ENCODE measurements at places on chromosomes 5 and 9.

- peak; percentile 4 for DNase-seq
Observed at GRCh38 chr5:130198927-130199326, 294.7 kb downstream of the CHSY3 start.

- DNase-seq: no peak
Observed at GRCh38 chr5:132483661-132484390, 6.7 kb downstream of the IRF1 start.

DNA sequence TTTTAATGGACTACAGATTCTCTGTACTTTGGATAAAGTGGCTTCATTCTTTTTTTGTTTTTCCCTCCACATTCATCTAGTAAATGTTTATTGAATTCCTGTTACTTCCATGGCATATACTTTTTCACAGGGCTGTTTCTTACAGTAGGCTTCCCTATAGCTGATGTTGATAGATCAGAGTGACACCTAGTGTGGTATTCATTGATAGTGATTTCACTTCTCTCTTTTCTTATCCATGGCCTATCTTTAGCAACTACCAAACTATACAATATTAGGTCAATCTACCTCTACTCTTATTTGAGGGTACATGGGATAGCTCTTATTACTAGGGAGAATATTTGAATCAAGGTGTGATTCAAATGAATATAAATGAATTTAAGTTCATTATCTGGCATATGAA, 35.8 kb downstream of the FSD1L start:
- DNase-seq: peak; percentile 19

GRCh38 chr5:78779771-78780616, 131.4 kb upstream of the LHFPL2 start:
- no peak for DNase-seq

DNA sequence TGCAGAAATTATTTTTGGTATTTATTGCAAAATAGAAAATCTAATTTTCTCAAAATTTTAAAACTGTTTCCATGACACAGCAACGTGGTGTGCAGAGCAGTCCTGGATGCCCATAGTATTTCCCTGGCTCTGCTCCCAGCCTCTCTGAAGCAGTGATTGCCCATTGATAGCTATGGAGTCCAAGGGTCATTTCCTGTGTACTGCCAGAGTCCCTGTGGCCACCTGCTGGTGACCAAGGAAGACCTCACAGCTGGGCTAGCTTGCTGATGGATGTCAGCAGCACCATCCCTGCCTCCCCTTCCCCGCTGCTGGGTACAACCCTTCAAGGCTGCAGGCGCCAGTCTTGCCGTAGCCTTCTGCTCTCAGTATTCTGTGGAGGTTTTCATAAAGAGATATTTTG, 184.1 kb downstream of the DIRAS2 start:
- DNase-seq: no peak

GRCh38 chr5:1502046-1502736, 21.6 kb downstream of the LPCAT1 start:
- peak; percentile 39 for DNase-seq

- DNase-seq: no peak
Observed at GRCh38 chr9:86907346-86907745, 40.0 kb downstream of the GAS1 start.

- DNase-seq: peak; percentile 34
Observed at GRCh38 chr5:54520438-54520846, 2.9 kb downstream of the SNX18 start.

- no peak for DNase-seq
Observed at GRCh38 chr9:72733895-72734294, 212.5 kb downstream of the TMC1 start.

DNA sequence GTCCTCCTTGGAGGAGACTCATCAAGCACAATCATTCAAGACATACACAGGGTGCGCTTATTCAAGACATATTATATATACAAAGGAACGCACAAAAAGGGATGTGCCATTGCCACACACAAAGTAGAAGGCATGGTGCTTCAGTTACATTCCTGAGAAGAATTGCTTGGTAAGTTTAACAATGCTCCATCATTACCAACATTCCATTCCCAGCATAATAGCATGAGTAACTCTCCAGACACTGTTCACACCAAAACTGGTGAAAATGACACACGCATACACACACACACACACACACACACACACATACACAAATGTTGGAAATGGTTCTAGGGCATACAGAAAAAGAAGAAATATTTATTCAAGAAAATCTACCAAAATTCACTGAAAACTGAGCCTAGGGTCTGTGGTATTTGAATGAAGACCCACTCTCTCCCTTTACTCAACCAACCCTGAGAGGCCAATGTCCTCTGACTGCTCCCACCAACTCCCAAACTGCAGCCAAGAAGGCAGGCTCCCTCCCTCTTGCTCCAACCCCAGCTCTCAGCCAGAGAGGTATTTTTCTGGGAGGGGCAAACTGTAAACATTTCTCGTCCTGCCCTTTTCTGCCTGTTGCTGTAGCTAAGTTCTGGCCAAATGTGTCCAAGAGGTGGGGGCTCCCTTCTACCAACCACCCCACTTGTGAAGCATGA, 19.9 kb downstream of the UGT3A1 start:
- DNase-seq: no peak

GRCh38 chr9:68775003-68775730, 70.1 kb downstream of the PIP5K1B start:
- no peak for DNase-seq

DNA sequence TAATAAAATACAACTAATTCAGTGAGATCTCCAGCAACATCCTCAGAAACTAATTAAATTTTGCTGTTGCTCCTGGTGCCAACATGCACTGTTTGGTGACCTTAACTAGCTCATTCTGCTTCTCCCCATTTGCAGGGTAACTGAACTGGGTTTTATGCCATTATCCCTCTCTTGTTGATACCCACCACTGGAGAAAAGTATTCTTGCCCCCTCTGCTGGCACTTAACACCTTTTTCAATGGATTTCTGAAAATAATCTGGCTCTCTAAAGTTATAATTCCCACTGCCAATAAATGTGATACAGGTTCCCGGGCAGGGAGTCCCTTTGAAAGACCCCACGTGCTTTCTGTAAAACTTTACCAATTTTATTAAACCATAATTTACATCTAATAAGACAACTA, 394.3 kb downstream of the OSTF1 start:
- DNase-seq: peak; percentile 3

All from hematopoietic multipotent progenitor cell treated with erythropoietin and hydrocortisone succinate and interleukin-3 and kit ligand, for 6 days (in vitro differentiated cells).